ENCODE measurements at places on chromosomes 6 and 20.

DNA sequence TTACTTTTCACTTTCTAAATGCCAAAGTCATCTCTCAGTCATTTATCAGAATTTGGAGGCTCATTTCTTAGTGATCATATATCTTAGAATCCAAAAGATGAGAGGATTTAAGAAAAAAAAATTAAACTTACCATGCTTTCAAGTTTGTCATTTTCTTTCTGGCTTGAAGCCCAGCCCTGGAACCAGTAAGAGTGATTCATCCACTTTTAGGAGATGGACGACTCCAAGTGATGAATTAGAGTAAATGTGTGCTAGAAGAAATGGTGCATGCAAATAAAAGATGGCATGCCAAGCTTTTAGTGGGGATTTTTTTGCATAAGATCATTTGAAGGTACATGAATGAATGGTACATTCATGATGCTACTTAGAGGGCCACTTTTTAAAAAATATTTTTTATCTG lies 20.1 kb downstream of the PLCB1 start:
- DNase-seq: no peak

DNA sequence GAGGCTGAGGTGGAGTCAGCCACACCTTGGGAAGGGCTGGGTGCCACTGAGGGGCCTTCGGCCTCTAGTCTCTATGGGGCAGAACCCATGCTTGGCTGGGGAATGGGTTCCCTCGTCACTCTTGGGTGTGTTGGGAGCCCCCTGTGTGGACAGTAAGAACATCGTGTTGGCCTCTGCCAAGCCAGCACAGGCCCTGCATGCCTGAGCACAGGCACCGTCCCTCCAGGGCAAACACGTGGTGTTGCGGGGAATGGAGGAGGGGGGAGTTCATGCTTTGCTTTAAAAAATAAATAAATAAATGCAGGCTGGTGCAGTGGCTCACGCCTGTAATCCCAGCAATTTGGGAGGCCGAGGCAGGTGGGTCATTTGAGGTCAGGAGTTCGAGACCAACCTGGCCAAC lies 63.0 kb downstream of the EZR start:
- DNase-seq: no peak

DNA sequence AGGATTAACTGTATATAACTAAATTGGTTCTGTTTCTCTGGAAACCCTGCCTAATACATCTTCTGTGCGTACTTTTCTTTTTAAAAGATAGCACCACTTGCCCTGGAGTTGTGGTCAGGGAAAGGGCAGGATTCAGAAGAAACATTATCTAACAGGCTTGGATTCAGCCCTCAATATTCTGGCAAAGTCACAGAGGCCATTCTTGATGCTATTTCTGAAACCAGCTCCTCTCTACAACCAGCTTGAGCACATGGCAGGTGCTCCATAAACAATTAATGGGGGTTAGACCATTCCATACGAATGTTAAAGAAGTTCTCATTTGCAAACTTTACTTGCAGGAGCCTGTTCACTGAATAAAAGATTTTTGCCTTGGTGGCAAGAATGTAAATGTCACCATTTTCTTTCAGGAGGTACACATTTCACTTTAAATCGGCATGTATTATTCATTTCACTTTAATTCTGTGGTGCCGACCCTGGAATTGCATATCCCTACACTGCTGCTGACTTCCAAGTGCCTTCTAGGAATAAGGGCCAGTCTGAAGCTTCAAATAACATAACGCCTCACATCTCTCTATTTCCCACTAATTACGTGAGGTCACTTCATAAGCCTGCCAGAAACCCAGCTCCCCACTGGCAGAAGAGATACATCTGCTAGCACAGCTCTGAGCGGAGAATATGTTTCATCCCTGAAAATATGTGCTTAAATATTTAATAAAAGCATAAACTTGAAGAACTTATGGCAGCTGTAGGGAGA lies 248.7 kb downstream of the ADGRG6 start:
- DNase-seq: no peak

GRCh38 chr6:132830334-132830751 lies 16.0 kb downstream of the RPS12 start:
- no peak for DNase-seq

DNA sequence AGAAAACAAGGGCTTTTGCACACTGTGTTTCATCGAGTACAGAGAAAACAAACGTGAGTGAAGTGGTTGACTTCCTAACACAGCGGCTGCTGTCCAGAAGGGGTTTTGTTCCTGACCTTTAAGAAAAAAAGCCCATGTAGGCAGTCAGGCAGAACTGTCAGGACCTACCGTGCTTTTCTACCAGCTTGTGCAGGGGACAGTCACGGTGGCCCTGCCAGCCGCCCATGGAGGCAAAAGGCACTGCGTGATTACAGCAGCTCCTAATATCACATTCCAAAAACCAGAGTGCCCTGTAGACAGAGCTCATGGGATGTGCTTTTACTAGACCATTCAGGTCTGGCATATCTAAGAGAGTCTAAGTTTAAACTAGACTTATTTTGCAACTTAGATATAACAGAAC lies 12.2 kb downstream of the TNFAIP3 start:
- no peak for DNase-seq

GRCh38 chr6:107611094-107611810 lies 121.3 kb downstream of the SOBP start:
- no peak for DNase-seq

GRCh38 chr20:56461576-56461975 lies 6.9 kb upstream of the RTF2 start:
- no peak for DNase-seq

DNA sequence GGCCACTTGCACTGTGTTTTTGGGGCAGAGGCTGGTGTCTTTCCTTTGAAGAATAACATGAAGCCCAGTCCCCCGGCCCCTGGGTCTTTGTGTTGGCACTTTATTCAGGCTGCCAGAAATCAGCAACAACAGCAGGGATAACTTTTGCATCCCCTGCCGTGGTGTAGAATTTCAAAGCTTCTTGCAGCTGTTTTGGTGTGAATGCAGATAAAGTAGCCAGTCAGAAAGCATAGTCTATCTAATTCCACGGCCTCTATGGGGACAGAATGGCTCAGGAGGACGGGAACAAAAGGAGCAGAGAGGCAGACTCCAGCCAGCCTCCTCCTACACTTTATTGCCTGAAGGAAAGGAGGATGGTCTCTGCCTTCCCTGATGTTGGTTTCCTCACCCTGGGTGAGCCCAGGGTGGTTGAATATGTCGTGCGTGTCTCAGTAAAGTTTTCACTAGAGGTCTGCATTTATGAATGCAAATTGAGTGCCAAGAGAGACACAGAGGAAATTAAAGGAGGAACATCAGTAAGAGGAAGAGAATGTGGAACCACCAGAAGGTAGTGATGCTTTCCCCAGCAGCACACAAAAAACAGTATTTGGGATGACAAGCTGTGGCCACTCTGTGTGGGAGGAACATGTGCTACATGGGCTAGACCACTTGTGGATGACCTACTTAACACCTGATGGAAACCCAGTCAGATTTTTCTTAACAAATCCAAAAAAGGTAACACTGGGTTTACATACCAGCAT lies 125.9 kb upstream of the TRAF3IP2 start:
- DNase-seq: no peak

DNA sequence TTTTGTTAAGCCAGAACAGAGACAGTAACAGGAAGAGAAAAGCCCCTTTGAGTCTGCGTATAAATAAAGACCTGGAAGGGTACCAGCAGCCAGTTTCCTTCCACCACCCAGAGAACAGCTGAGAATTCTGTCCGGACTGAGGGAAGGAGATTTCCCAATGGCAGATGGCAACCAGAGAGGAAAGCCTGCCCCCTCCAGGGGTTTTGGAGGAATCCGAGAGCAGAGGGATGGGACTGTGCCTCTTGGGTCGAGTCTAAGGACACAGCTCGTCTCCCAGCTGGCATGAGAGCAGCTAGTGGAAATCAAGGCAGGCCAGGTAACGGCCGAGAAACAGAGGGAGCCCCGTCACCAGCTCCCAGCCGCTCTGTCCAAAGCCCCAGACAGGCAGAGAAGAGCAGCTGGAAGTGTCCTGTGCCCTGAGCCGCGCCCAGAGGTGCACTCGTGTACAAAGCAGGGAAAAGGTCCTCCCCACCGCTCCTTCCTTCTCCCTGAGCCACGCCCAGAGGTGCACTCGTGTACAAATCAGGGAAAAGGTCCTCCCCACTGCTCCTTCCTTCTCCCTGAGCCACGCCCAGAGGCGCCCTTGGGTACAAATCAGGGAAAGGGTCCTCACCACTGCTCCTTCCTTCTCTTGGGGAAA lies 134.0 kb upstream of the SNX9 start:
- peak; percentile 74 for DNase-seq

DNA sequence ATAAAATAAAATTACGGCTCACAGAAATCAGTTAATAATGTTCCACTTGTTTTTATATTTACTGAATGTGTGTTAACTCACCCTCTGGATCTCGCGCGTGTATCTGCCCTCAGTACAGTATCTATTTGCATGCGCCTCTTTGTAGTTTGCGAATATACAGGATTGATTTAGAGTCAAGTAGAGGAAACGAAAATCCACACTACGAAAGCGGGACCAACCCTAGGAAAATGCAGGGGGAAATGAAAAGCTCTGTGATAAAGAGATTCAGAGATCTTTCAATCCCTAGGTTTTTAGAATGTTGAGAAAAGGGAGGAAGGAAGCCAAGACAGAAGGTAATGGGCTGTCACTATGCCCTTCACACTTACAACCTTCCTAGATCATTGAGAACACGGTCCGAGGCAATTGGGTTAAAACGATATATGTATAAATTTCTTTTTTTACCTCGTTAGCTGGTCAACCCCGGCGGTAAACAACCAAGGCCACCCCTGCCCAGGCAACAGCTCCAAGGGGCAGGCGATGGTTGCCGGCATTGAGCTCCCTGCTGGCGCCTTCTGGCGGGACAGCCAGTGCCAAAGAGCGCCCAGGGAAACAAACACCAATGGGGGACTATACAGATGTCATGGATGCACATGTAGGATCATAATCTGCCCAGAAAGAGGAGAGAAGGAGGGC lies 792 bp upstream of the FUT9 start:
- DNase-seq: no peak

GRCh38 chr20:34404803-34405202 lies 41.7 kb downstream of the ITCH start:
- no peak for DNase-seq

DNA sequence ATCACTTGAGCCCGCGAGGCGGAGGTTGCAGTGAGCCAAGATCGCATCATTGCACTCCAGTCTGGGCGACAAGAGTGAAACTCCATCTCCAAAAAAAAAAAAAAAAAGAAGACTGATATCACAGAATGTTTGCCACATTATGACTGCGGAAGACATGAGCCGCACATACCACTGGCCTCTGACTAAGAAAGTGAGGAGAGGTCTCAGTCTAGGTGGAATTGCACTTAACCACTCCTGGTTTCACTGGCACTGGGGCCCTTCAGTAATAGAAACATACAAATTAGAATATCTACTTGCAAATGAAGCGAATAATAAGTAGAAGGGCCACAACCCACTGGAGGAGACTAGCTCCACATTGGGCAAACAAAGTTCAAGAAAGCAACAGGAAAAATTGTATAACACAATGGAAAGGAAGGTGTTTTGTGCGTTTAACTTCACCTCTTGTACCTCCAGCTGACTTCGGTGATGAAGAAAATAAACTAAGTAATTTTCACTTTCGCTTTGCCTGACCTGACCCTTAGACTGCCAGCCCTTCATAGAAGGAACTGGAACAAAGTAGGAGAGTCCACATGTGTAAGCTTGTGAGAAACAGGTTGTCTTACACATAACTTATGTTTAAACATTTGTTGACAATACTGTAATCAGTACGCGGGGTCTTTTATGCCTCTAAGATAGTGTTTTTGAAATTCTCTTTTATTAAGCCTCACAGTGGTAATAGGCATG lies 147.5 kb upstream of the TSHZ2 start:
- DNase-seq: no peak

GRCh38 chr6:41408576-41408975 lies 73.2 kb downstream of the NCR2 start:
- no peak for DNase-seq

- DNase-seq: no peak
Observed at GRCh38 chr6:83313882-83314281, 117.0 kb downstream of the ME1 start.

DNA sequence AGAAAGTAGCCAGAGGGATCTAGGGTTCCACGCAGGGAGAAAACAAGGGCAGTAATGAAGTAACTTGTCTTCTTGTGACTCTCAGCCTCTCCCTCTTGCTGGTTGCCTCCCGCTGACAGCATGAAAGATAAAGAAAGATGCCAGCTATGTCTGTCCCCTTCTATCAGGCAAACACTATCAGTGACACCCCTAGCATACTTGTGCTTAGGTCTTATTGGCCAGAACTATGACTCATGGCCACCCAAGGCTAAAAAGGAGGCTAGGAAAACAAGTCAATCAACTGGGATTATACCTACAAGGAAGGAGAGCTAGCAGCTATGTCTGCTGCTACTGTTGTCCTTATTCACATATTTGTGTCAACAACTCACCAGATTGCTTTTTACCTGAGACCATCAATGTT lies 206.8 kb upstream of the SOX4 start:
- DNase-seq: no peak

- DNase-seq: no peak
Observed at GRCh38 chr6:121884091-121884490, 448.6 kb downstream of the GJA1 start.

- DNase-seq: no peak
Observed at GRCh38 chr6:45712786-45713185, 302.9 kb downstream of the CLIC5 start.

GRCh38 chr6:127023001-127023778 lies 95.3 kb upstream of the RSPO3 start:
- no peak for DNase-seq

- DNase-seq: no peak
Observed at GRCh38 chr6:168181876-168182275, 102.9 kb upstream of the FRMD1 start.

DNA sequence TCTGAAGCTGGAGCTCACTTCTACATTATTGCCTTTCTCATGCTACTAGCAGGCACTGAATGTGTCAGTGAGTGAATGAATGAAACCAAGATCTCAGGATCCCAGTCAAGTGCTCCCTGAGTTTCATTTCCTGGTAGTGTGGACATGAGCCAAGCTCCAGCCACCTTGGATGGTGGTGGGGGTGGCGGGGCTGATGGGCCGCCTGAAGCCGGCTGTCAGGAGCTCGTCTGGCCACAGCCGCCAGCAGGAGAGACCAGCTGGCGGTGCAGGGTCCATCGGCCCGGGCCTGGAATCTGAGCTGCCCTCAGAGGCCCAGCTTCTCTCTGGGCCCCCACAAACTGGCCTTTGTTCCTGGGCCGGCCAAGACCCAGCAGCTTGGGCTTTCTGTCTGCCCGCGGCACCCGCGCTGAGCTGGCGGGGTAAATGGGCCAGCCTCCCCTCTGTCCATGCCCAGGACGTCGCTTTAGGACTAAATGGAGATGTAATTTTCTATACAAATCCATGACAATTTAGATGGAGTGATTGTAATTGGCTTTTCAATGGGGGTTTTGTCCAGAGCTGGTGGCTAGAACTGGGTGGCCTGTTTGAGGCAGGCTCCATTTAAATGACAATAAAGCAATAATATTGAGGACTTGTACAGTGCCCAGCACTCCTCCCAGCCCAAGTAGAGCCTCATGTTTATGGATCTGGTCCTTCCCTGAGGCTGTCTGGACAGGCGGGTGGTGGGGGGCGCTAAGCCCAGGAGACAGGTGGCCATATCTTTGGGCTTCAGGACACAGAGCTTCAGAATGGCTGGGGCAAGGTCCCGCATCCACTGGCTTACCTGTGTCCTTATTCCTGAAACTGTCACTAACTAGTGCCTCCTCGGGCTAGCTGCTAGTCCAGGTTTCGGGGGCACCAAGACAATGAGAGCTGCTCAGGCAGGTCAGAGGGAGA lies 43.5 kb downstream of the NOL4L start:
- no peak for DNase-seq
